ENCODE measurements at places on chromosomes 7 and 10.

GRCh38 chr7:76185187-76185896 is 16.4 kb upstream of the SRRM3 start:
- H3K36me3 ChIP-seq, result no peaks in the 10 kb centered on the region
- H3K27me3 ChIP-seq, result no peaks in the 10 kb centered on the region
- no peak overlapping the region for H3K4me3 ChIP-seq

- H3K4me1 ChIP-seq, result peaks cover 29% of the 10 kb centered on the region
- H3K36me3 ChIP-seq, result no peaks in the 10 kb centered on the region
- peak; percentile 70 for DNase-seq
- no peaks in the 10 kb centered on the region for H3K27me3 ChIP-seq
- peak overlapping the region; percentile 89 for H3K27ac ChIP-seq
Observed at GRCh38 chr10:80172896-80173295, 32.4 kb downstream of the ANXA11 start.

- no peak for DNase-seq
- no peaks in the 10 kb centered on the region for H3K27me3 ChIP-seq
- no peak overlapping the region for H3K27ac ChIP-seq
- H3K4me3 ChIP-seq, result no peak overlapping the region
- no peaks in the 10 kb centered on the region for H3K36me3 ChIP-seq
- peaks cover 2% of the 10 kb centered on the region for H3K4me1 ChIP-seq
Observed at GRCh38 chr10:716821-717220, 27.4 kb upstream of the DIP2C start.

- no peak overlapping the region for H3K27ac ChIP-seq
- H3K4me3 ChIP-seq, result no peak overlapping the region
- H3K4me1 ChIP-seq, result no peaks in the 10 kb centered on the region
Observed at GRCh38 chr7:142478479-142479220, 220.8 kb upstream of the PRSS58 start.

DNA sequence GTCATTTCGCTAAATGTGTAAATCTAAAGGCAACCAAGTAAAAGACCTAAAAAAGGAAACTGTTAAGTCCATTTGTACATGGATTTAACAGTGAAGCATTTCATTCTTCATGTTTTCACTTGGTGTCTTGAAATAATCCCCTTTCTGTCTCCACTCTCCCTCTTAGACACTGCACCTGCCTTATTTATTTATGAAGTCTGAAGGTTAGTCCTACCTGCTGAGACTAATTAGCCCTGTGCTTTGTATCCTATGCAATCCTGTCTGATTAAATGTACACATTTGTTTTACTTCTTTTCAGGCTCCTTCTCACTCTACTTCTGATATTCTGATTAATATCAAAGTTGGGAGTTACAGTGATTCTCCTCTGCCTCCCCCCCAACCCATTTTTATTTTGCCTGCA is 1.9 kb upstream of the TCF7L2 start:
- no peak overlapping the region for H3K27ac ChIP-seq
- no peaks in the 10 kb centered on the region for H3K36me3 ChIP-seq
- H3K4me3 ChIP-seq, result no peak overlapping the region
- peaks cover under 1% of the 10 kb centered on the region for H3K4me1 ChIP-seq
- H3K27me3 ChIP-seq, result no peaks in the 10 kb centered on the region
- no peak for DNase-seq

DNA sequence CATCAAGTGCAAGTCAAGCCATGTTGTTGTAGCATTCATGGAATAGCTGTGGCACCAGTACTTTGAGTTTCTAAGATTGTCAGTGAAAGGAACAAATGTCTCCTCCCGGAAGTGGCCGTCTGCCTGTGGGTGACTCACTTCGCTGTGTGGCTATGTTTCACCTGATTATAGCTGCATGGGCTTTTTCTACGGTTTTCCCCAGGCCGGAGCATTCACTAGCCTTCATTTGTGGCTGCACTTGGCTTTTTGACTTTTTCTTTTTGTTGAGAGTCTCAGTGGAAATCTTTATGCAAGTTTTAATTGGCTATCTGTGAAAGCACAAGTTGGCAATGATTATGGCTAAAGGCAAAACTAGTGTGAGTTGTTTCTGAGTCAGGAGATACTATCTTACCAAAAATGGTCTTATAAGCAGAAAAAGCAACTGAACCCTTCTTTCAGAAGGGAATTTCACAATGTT is 35.0 kb downstream of the SRI start:
- no peak for DNase-seq
- H3K27ac ChIP-seq, result no peak overlapping the region
- no peaks in the 10 kb centered on the region for H3K36me3 ChIP-seq
- no peak overlapping the region for H3K4me3 ChIP-seq

- no peak for DNase-seq
- no peaks in the 10 kb centered on the region for H3K36me3 ChIP-seq
- H3K27me3 ChIP-seq, result no peaks in the 10 kb centered on the region
- H3K27ac ChIP-seq, result no peak overlapping the region
- no peaks in the 10 kb centered on the region for H3K4me1 ChIP-seq
- no peak overlapping the region for H3K4me3 ChIP-seq
Observed at GRCh38 chr7:127415060-127415742, 22.7 kb upstream of the ZNF800 start.

DNA sequence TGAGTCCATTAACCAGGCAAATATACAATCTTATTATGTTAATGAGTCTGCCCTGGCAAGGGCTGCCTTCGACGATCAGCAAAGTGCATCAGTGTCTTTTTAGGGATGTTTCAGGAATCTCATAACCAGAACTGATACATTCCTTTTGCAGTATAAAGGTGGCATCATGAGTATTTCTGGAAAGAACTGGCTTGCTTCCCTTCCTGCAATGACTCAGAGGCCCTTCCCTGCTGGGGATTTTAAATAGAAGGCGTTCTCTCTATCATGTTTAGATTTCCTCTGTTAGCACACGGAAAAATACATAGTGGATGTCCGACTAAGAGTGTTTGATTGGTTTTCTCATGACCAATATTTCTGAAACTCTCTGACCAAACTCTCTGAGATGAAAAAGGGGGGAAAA is 1.8 kb downstream of the NPS start:
- no peak overlapping the region for H3K4me3 ChIP-seq
- DNase-seq, result no peak
- peaks cover 5% of the 10 kb centered on the region for H3K27me3 ChIP-seq

DNA sequence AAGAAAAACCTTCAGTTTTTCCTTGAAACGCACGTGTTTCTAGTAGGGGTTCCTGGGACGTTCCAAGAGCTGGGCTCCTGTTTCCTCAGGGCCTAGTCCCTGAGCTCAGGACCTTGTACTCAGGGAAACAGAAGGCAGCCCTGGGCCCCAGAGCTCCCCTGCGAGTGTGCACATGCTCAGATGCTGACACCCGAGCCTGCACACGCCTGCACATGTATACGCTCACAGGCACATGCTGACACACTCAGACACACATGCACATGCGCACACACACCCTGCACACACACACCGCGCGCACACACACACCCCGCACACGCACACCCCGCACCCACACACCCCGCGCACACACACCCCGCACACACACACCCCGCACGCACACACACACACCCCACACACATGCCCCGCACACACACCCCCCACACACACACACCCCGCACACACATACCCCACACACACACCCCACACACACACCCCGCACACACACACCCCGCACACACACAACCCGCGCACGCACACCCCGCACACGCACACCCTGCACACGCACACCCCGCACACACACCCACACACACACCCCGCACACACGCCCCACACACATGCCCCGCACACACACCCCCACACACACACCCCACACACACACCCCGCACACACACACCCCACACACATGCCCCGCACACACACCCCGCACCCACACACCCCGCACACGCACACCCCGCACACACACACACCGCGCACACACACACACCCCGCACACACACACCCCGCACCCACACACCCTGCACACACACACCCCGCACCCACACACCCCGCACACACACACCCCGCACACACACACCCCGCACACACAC is 52.2 kb downstream of the CALML3 start:
- no peak overlapping the region for H3K27ac ChIP-seq
- no peaks in the 10 kb centered on the region for H3K36me3 ChIP-seq
- no peak for DNase-seq
- H3K4me1 ChIP-seq, result peaks cover 2% of the 10 kb centered on the region
- H3K27me3 ChIP-seq, result no peaks in the 10 kb centered on the region

- no peaks in the 10 kb centered on the region for H3K27me3 ChIP-seq
- no peak for DNase-seq
- peak overlapping the region; percentile 27 for H3K4me3 ChIP-seq
- no peaks in the 10 kb centered on the region for H3K36me3 ChIP-seq
- H3K4me1 ChIP-seq, result peaks cover 3% of the 10 kb centered on the region
Observed at GRCh38 chr7:159030490-159031134, 114.1 kb downstream of the VIPR2 start.

DNA sequence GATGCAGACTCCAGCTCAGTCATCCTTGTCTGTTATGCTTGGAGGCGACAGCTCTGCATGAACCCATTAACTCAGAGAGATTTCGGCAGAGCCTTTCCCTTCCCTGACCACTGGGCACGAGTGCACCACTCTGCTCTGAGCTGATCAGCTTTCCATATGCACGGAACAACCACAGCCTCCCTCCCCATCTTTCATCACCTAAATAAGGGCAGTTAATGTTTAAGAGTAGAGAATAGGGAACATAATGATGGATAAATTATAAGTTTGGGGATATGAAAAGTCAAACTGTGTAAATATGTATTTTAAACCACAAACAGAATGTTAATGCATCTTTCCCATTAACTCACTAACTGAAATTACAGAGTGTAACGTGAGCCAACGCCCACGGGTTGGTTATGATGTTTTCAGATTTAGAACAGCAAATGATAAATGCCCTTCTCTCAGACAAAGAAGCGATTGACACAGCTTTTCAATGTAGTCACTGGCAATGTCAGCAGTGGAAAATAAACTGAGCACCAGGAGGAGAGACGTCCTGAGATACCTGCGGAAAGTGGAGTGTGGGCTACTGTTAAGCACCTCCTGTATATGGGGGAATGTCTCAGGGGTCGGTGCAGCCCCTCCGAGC is 658.2 kb downstream of the LRMDA start:
- no peak for DNase-seq
- H3K4me1 ChIP-seq, result no peaks in the 10 kb centered on the region
- H3K4me3 ChIP-seq, result no peak overlapping the region
- no peaks in the 10 kb centered on the region for H3K36me3 ChIP-seq
- H3K27me3 ChIP-seq, result no peaks in the 10 kb centered on the region
- no peak overlapping the region for H3K27ac ChIP-seq

GRCh38 chr10:124728071-124728829 is 15.9 kb downstream of the FAM53B start:
- no peak for DNase-seq
- H3K36me3 ChIP-seq, result no peaks in the 10 kb centered on the region
- H3K4me3 ChIP-seq, result no peak overlapping the region
- peaks cover 23% of the 10 kb centered on the region for H3K4me1 ChIP-seq
- no peaks in the 10 kb centered on the region for H3K27me3 ChIP-seq

DNA sequence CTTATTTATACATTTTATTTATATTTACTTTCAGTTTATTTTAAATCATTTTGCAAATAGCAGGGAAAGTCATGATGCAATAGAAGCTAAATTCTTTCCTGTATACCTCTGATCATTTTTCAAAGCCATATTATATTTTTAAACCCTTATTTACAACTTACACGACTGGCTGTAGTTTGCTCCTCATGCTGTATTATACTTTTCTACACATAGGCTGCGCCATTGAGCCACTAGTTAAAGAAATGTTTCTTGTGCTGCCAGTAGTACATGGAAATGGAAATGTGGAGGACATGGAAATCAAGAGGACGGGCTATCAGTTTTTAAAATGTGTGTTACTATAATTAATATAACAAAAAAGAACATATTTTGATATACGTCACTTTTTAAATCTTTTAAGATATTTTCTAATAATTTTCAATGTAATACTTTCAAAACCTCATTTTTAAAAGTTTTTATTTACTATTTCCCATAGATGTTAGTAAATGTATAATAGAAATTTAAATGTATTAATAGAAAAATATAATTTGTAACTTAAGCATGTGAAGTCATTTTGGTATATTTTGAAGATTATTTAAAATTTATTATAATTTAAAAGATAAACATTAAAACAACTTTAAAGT is 118.5 kb downstream of the VTI1A start:
- no peaks in the 10 kb centered on the region for H3K36me3 ChIP-seq
- H3K4me3 ChIP-seq, result no peak overlapping the region
- no peaks in the 10 kb centered on the region for H3K27me3 ChIP-seq
- H3K4me1 ChIP-seq, result no peaks in the 10 kb centered on the region

DNA sequence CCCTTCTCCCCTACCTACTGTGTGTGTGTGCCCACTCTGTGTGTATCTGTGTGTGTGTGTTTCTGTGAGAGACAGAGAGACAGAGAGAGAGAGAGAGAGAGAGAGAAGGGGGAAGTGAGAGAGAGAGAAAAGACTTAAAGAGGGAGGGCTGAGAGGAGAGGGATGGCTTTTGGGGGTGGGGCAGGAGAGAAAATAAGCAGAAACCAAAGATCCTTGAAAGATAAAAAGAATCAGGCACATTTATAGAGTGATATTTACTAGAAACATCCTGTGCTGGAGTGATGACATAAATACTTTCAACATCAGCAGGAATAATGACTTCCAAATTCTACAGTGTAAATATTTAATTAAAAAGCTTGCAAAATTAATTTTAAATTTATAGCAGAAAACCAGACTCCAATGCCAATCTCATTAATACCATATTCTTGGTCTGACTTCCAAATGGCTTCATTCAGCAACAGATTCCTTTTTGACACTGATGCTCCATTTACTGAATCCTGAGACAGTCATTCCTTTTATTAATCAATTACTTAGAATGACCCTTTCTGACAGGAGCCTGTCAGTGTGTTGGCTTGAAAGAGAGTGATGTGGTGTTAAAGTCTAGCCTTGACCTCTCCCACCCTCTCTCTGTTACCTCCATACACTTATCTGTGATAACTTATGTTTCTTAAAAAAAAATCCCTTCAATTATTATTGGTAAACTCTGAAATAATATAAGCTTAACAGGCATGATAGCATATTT is 41.7 kb upstream of the WNT2 start:
- H3K27me3 ChIP-seq, result no peaks in the 10 kb centered on the region
- DNase-seq, result no peak
- H3K36me3 ChIP-seq, result no peaks in the 10 kb centered on the region
- no peak overlapping the region for H3K4me3 ChIP-seq
- H3K27ac ChIP-seq, result no peak overlapping the region
